ENCODE measurements at places on chromosomes 6 and 20. TPM values are rescaled to one million over a fixed set of nuclear protein-coding genes. Genes with fewer than 3 reads are reported as not detected.

The ID4 gene
- 4.5 TPM for total RNA-seq

The FUT9 gene
- total RNA-seq: 3.5 TPM

The GLYATL3 gene
- not detected for total RNA-seq

The SPATA2 gene
- 11.3 TPM for total RNA-seq

The FOXQ1 gene
- total RNA-seq: 0.35 TPM

The SSTR4 gene
- total RNA-seq: not detected
